ENCODE measurements at places on chromosomes 12 and 14.

DNA sequence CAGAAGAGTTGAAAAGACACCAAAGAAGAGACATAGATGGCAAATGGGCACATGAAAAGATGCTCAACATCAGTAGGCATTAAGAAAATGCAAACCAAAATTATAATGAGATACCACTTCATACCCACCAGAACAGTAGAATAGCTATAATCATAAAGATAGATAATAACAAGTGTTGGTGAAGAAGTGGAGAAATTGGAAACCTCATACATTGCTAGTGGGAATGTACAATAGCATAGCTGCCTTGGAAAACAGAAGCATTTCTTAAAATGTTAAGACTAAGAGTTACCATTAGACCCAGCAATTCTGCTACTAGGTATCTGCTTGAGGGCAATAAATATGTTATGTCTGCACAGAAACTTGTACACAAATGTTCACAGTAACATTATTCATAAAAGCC is 78.8 kb downstream of the ACADS start:
- no peak for DNase-seq

DNA sequence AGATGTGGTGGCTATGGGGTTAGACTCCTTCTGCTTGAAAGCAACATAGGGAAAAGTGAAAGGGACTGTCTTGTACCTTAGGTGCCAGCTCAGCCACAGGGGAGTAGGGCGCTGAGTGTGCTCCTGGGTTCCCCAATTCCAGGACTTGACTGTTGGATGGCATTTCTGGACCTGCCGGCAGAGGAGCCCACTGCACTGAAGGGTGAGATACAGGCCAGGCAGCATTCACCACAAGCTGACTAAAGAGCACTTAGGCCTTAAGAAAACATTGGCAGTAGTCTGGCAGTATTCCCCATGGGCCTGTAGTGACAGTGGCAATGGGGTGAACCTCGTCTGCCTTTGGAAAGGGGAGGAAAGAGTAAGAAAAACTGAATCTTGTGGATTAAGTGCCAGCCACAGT is 67.1 kb upstream of the TMTC2 start:
- no peak for DNase-seq

DNA sequence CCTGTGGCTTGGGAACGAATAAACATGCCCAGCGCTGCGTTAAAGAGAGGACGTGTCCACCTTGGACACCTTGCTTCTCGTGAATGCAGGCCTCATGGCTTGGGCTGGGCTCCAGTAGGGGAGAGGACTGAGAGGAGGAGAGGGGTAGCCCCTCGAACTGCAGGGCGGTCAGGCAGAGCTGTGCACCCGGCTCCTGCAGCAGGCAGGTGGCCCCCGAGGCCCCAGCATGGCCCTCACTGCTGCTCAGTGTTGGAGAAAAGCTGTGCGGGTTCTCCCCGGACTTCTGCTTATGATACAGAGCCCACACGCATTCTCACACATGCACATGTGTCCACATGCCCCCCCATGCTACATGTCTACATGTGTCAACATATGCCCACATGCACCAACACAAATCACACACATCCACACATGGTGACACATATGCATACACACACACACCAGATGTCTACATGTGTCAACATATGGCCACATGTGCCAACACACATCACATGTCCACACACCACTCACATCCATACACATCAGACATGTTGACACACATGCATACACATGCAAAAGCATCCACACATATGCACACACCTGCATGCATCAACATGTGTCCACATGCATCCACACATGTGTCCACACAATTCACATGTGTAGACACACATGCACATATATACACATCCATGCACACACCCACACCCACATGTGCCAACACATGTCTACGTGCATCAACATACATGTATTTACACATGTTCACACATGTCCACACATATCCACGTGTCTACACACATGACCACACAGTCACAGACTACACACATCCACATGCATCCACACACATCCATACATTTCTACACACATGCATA is 3.0 kb downstream of the ADGRD1 start:
- DNase-seq: no peak

DNA sequence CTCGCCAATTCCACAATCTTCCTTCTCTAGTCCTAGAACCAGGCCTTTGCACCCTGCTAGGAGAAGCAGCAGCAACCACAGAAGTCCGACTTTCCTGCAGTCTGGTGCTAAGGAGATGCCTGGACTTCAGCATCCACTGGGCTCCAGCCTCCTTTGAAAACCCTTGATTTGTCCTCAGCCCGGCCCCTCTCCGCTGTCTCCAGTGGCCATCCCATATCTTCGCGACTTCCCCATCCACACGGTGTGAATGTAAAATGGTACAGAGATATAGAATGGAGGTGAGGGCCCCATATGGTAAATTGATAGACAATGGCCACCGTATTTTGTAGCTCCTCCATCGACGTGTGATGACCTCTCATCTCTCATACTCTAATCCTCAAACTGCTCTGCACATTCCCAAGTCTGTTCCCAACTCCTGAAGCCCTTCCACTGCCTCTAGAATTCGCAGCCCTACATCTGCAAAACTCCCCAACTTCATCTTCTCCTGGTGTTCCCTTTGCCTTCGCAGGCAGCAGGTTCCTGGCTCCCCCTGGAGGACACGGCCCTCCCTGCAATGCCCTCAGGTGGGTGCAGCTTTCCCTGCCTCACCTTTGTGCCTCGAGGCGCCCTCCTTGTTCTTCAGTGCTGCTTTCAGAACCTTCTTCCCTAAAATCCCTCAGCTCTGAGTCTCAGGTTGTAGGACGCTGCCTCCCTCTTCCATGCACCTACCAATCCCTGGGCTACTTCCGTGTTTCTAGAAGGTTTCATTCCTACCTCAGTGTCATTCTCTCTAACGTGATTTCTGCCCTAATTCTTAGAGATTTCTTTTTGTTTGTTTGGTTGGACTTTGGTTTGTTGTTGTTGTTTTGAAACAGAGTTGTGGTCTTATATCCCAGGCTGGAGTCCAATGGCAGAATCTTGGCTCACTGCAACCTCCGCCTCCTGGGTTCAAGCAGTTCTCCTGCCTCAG is 36.7 kb downstream of the TMBIM6 start:
- peak; percentile 15 for DNase-seq

- DNase-seq: no peak
Measured at GRCh38 chr12:51360315-51360714, 13.8 kb upstream of the CELA1 start.

DNA sequence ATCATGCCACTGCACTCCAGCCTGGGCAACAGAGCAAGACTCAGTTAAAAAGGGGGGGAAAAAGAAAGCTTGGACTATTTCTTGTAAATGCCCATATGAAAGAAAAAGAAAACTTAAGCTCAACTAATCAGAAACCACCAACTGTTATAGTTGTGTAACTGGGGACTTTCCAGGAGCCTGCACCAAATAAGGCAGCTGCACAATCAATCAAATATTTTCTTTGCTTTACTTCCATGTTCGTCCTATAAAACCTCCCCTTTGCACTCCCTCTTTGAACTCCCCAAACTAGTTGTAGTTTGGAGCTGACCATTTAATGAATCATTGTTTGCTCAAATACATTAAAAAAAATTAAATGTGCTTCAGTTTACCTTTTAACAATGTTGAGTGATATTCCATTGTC is 54.9 kb downstream of the OTOGL start:
- no peak for DNase-seq

GRCh38 chr12:31117203-31118011 is 43.7 kb downstream of the DDX11 start:
- DNase-seq: peak; percentile 52

DNA sequence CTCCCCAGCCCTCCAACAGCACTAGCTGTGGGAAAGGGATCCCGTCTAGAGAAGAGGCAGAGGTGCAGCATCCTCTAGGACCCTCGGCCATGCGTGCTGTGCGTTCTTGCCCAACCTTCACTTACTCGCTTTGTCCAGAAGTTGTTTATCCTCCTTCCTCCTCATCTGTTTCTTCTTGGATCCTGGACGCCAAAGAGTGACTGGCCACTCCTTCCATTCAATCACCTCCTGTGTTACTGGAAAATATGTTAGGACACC is 140.5 kb downstream of the ZFP36L1 start:
- no peak for DNase-seq
